RPMI8226 (cell line): ENCODE measurements at places on chromosomes 1 and 21.

GRCh38 chr1:53343831-53344668 is 16.2 kb upstream of the LRP8 start:
- DNase-seq = no peak

- no peak for DNase-seq
Observed at GRCh38 chr21:18030248-18030647, 211.1 kb upstream of the C21orf91 start.

GRCh38 chr21:39313042-39313570 is 326 bp downstream of the BRWD1 start:
- no peak for DNase-seq

DNA sequence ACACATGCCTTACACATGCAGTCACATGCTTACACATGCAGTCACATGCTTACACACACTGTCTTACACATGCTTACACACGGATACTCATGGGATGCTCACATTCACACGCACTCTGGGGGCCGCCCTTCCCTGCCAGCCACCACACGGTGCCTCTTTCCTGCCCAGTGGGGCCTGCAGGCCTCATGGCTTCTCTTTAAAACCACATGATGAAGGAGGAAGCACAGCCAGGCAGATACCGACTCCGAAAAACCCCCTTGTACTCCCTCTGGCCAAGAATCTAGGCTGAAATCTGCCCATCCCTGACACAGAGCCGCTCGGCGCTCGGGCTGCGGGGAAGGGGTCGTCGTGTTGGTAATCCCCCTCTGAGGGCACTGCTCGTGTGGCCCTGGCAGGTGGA is 113.0 kb downstream of the PRDM16 start:
- no peak for DNase-seq

- DNase-seq = no peak
Observed at GRCh38 chr1:153375511-153375910, at the start of gene S100A12. TSS of gene S100A12 (minus strand) at chr1:153375621. CDS start at chr1:153374592, 1,029 bp downstream.

DNA sequence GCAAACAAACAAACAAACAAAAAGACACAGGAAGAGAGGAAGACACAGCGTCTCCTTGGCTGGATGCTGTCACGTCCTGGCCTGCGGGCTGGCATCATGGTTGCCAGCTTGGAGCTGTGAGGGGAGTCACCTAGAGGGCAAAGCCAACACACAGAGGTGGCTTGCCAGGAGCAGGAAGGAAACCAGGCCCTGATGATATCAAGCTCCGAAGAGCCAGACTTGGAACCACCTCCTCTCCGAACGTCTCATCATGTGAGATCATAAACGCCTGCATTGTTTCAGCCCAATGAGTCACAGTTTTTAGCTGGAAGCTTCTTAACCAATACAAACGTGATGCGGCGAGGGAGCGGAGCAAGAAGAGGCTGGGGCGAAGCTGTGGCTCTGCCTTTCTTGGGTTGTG is 8.7 kb downstream of the PLA2G2D start:
- DNase-seq = no peak

DNA sequence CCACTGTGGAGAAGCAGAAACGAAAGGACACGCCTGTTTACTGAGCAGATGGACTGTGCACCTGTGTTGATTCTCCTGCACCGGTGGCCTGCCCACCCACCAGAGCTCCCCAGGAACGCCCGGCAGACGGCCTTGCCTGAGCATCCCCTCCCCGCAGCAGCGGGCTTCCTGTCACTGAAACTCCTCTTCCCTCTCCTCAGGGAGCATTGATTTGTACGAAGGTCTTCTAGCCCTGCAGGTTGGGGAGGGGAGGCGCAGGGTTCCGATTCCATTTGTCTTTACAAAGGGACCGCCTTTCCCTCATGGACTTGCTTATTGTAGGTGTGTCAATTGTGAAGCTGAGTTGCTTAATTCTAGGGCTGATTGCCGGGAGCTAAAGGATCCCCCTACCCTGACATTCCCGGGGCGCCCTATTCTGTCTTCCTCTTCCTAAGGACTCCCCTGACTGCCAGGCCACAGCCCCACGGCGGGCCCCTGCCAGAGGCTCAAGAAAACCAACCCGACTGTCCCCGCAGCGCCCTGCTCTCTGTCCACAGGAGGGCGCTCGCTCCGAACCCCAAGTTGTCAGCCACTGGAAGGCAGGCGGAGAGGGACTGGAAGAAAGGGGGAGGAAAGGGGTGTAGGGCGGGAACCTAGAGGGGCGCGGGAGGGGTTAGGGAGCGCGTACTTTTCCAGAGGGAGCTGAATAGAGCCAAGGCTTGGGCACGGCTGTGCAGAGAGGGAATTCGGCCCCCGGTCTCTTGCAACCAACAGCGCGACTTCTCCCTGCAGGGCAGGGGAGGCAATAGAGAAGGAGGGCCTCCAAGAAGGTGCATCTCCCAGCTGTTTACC is 2.8 kb downstream of the S100A6 start:
- DNase-seq = peak; percentile 93

- DNase-seq = peak; percentile 23
Observed at GRCh38 chr1:167052389-167052788, 37.8 kb downstream of the GPA33 start.

- no peak for DNase-seq
Observed at GRCh38 chr1:1422465-1423244, 1.6 kb upstream of the ANKRD65 start.

GRCh38 chr1:55326496-55327243 is 111.5 kb upstream of the USP24 start:
- no peak for DNase-seq

DNA sequence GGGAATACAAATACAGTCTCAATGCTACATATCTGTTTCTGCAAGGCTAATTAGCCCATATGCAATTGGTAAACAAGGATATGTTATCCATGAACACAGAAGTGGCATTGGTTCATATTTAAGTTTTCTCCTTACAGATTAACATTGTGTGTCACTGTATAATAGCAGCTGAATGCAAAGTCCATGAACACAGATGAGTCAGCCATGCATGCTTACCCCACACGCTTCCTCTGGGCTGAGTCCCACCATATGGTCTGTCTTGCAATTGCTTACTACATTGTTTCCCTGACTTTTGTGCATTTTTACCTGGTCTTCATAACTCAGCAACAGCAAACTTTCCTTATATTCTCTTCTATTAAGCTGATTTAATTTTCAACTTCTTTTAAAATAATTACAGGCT is 41.5 kb upstream of the TSNAX start:
- no peak for DNase-seq

DNA sequence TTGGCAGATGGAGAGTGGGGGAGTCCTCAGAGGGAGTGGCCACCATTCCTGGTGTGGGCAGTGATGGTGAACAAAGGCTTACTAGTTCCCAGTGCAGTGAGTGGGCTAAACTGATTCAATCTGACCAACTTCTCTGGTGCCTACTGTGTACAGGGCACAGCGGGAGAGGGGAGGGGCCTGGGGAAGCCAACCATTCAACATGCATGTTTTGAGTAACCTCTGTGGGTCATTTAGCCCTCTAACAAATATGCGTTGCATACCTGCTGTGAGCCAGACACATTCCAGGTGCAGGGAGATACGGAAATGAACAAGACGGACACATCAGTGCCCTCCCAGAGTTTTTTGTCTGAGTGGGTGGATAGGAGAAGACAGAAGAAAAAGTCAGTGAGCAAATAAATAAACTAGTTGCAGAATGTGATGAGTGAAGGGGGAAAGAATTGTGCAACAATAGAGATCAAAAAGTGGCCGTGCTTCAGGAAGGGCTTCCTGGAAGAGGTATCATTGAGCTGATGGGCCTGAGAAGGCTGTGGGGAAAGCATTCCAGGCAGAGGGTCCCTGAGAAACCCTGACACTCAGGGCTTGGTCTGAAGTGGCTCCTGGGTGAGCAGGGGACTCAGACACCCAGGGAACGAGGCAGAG is 78.8 kb downstream of the EPHB2 start:
- no peak for DNase-seq

- DNase-seq = no peak
Observed at GRCh38 chr1:17195731-17196130, 9.2 kb upstream of the PADI1 start.

DNA sequence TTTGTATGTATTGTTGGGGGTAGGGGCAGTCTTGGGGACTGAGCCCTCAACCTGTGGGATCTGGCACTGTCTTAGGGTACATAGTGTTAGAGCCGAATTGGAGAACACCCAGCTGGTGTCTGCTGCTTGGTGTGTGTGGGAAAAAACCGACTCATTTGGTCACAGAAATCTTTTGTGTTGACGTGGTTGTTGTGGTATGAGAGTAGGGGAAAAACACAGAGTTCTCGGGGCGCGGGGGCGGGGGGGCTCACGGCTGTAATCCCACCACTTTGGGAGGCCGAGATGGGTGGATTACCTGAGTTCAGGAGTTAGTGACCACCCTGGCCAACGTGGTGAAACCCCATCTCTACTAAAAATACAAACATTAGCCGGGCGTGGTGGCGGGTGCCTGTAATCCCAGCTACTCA is 15.3 kb upstream of the SRSF10 start:
- no peak for DNase-seq

GRCh38 chr1:1058921-1059493 is 15.1 kb downstream of the RNF223 start:
- DNase-seq = peak; percentile 62

DNA sequence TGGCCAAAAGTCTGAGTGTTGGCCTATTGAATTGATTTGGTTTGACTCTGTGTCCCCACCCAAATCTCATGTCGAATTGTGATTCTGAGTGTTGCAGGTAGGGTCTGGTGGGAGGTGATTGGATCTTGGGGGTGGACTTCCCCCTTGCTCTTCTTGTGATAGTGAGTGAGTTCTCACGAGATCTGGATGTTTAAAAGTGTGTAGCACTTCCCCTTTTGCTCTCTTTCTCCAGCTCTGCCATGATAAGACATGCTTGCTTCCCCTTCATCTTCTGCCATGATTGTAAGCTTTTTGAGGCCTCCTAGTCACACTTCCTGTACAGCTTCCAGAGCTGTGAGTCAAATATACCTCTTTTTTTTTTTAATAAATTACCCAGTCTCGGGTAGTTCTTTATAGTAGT is 297.1 kb upstream of the ZRANB2 start:
- no peak for DNase-seq

GRCh38 chr1:163186862-163187261 is 15.9 kb downstream of the RGS5 start:
- DNase-seq = no peak

- no peak for DNase-seq
Observed at GRCh38 chr1:109910963-109911798, 532 bp downstream of the CSF1 start.

DNA sequence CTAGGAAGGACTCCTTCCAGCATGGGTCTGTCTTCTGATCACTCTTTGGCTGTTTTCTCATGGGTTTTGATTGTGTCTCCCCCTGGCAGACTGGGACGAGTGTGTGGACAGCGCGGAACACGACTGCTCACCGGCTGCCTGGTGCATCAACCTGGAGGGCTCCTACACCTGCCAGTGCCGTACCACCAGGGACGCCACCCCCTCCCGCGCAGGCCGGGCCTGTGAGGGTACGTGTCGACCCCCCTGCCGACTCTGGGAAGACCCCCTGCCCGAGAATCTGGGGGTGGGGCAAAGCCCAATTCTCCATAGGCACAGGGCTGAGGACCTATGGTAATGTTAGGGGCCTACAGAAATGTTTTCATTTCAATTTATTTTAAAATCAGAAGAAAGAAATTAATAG is 38.4 kb downstream of the UMODL1 start:
- DNase-seq = no peak

DNA sequence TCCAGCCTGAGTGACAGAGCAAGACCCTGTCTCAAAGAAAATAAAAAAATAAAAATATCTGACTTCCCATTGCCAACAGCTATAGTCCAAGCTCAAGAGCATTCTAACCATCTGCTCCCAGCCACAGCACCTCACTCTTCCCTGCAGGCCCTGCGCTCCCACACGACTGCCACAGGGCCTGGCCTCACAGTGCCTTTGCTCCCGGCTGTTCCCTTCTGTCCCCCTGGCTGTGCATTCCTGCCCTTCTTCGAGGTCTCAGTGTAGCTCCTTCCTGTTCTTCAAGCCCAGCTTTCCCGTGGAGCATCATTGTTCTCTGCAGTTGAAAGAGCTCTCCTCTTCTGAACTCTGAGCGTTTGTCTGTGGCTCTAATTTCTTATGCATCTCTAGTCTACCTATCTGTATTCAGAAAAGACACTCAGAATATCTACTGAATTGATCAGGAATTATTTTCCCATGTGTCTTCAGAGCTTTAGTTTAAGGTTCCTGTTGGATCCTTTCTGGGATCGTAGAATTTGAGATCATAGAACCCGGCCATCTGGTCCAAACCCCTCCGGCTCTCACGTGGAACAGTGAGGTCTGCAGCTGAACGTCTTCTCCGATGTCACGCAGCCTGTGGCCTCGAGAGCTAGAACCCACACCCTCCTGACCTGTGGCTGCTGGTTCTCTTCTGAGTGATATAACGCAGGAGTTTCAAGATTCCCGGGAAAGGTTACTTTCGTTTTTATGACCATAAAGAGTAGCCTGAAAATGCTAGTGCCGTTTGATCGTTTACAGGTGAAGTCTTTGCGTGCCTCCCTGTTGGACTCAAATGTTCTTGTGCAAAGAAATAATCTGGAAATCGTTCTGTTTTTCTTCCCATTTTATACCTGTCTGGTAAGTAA is 54.4 kb downstream of the DOP1B start:
- no peak for DNase-seq

DNA sequence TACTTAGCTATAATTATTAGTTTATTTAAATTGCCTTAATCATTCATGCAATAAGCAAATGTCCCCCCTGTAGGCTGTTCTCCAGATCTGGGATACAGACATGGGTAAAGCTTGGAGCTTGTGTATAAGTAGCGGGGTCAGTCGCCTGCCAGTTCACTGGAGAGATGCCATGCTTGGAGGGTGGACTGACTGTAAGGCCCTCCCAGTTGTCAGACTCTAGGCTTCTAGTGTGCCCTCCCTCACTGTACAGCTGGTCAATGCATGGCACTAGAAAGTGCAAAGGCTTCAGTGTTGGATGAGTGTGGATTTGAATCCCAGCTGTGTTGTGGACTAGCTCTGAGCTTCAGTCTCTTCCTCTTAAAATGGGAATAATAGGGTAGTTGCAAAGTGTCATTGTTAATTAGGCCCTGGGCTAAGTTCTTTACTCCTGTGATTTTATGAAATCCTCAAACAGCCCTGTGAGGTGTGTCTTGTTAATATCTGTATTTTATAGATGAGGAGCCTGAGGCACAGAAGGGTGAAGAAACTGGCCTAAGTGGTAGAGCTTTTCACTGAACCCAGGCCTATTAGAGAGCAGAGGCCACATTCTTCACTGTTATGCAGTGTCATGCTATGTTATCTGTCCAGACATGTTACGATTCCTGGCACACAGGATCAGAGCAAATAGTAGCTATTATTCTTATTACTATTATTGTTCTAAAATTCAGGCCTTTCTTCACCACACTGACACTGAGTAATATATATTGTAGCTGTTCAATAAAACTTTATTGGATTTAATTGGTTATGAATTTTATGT is 85.9 kb downstream of the ROR1 start:
- no peak for DNase-seq

DNA sequence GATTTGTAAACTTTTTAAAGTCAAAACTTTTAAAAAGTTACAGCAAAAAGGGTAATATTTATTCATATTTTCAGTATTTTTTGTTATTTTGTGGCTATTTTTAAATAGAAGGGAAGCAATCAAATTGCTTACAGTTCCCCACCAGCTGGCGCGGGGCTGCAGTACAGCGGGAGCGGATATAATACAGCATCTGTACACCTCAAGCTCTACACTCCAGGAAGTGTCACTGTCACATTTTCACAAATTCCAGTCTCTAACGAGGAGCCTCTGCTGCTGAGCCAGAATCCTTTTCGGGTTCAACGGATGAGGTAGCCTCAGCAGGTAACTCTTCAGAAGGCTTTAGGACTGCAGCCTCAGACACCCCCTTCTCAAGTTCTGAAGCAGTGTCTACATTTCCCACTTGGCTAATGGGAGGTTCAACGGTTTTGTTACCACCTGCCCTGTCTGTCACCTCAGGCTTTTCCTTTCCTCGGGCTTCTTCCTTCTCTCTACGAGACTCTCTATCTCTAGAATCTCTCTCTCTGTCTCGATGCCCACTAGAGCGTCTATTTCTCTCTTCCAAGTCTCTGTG is 11.7 kb downstream of the SOD1 start:
- no peak for DNase-seq
